Fibroblast of villous mesenchyme (primary cell): ENCODE measurements at places on chromosomes 1 and 21. TPM values are rescaled to one million over a fixed set of nuclear protein-coding genes. Genes with fewer than 3 reads are reported as not detected.
A peak's percentile ranks its signal among the peaks of the same experiment; 100 is the strongest.

The RGS8 gene
- not detected in 2 replicates for total RNA-seq

The E2F2 gene
- total RNA-seq, result 2.2 and 2.9 TPM in 2 replicates

The SLC1A7 gene
- total RNA-seq, result under 0.01 TPM in 2 replicates

The KCND3 gene
- total RNA-seq, result 1.3 and 1.7 TPM in 2 replicates

The CELA2B gene
- under 0.01 TPM in 1 of 2 replicates, not detected in the other for total RNA-seq

The TIAM1 gene
- total RNA-seq, result 0.32 and 0.43 TPM in 2 replicates

The OR6K3 gene
- total RNA-seq, result not detected in 2 replicates

The FYB2 gene
- total RNA-seq, result not detected in 2 replicates

The TRNP1 gene
- total RNA-seq, result 13.2 and 27.6 TPM in 2 replicates

GRCh38 chr21:37149411-37149810 lies 76.4 kb downstream of the TTC3 start:
- DNase-seq, result peak; percentile 94

DNA sequence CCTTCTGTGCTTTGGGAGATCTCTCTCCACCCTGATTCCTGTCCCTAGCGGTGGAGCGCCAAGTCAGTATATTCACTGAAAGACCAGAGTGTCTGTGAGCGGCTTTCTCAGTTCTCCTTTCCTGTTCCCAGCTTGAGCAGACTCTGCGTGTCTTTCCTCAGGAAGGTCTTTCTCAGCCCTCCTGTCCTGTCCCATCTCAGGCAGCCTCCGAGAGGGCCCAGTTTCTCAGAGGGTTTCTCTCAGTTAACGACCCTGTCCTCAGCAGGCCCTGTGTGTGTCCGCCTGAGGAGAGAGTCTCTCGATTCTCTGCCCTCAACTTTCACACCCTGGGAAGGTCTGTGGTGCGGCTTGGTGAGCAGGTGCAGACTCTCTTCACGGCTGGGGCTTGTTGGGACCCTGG lies 34.0 kb upstream of the CHIT1 start:
- DNase-seq, result no peak

DNA sequence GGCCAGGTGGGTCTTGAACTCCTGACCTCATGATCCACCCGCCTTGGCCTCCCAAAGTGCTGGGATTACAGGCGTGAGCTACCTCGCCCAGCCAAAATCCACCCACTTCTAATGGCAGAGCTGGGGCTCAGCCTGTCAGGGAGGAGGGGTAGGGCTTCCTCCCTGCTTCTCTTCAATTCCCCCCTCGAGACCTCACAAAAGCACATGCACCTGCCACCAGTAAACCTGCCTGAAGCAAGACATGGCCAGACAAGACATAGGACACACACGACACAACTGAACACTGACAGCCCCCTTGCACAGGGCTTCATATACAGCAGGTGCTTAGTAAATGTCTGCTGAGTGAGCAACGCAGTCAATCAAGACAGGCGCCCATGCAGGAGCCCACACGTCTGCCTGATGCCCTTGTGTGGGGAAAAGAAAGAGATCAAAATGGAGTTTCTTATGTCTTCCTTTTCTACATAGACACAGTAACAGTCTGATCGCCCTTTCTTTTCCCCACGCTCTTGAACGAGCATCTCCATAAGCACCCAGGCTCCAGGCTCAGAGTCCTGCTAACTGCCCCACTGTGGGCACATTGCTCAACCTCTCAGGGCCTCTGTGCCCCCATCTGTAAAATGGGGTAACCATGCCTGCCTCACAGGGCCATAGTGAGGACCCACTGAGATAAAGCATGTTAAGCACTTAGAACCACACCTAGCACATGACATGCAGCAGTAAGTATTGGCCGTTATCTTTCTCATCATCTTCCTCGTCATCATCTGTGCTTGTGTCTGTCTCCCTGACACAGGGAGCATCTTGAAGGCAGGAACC lies 8.8 kb downstream of the SDC3 start:
- DNase-seq, result no peak

DNA sequence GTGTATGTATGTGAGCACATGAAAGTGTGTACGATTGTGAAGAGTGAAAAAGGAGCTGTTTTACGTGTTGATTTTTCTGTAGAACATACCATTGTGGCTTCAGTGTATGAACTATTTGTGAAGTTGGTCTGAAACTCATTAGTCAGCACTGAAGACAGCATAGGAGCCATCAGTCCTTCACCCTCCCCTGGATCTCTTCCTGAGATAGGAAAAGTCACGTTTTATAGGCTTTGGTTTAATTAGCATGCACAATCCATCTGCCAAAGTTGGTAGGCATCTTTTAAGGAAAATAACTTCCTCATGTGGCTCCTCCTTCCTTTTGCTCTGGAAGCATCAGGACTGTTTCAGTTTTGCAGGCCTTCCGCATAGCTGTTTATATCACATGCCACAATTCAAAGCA lies 1.4 kb upstream of the RABIF start:
- DNase-seq, result no peak

- peak; percentile 91 for DNase-seq
These were observed at the start of gene GBP1 for GRCh38 chr1:89065079-89065868. Gene GBP1, minus strand, starts transcription at chr1:89065208. Its CDS starts 1,974 bp downstream, at chr1:89063234.

GRCh38 chr1:225601902-225602589 lies 50.9 kb downstream of the ENAH start:
- no peak for DNase-seq

- peak; percentile 53 for DNase-seq
These were observed at the start of gene CR1L for GRCh38 chr1:207644852-207645634. Gene CR1L, plus strand, starts transcription at chr1:207645133. Its CDS starts 101 bp downstream, at chr1:207645234.

GRCh38 chr1:20678599-20678998 lies 17.4 kb upstream of the DDOST start:
- DNase-seq, result no peak

DNA sequence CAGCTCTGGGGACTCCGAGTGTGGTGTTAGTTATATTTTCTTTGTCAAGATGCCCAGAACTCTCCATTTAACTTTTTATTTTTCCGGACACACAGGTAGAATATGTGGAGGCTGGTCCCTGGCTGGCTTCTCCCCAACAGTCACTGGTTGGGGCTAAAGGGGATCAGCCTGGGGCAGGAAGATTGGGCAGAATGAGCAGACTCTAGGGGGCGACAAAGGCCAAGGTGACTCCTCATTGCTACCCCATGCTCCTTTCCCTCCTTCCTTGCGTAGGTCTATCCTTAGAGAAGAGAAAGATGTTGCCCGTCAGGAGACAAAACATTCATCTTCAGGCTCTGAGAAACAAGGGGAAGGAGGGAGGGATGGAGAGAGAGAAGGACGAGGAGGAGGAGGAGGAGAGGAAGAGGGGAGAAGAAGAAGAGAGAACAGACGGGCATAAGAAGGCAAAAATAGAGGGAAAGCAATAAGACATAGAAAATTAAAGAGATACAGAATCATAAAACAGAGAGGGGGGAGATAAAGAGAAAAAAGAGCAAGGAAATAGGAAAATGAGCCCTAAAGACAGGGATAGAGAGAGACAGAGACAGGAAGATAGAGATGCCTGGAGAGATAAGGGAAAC lies 89.9 kb downstream of the FOXD2 start:
- no peak for DNase-seq

- peak; percentile 20 for DNase-seq
These were observed 45.6 kb upstream of the HFM1 start for GRCh38 chr1:91450260-91450659.

DNA sequence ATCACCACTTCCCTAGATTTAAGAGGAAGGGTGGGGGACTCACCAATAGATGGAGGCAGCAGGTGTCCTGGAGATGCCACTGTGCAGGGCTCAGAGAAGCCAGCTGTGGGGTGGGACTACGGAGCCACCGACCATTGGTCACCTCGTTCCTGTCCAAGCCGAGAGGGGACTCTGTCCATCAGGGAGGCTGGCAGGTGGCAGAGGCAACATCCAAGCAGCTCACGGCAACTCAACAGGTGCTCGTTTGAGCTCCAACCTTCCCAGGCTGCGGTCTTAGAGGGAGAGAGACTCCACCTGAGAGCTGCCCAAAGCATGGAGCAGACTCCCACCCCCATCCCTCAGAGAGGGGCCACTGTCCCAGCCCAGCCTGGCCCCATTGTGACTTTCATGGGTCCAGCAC lies 71.4 kb downstream of the IGSF21 start:
- DNase-seq, result no peak

DNA sequence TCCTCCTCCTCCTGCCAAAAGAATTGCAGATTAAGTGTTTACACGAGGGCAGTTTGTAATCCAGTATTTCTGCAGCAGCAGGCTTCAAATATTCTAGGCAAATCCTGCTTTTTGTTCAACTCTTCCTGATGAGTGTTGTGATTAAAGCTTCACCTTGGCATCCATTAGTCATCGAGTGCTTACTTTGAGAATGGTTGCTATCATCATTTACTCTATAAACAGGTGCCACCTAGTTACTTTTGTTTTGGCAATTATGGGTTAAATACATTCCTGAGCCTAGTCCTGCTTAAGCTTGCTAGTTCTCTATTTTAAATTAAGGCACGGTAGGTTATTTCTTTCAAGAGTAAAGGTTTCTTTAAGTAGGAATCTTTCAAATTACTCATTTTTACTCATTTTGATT lies 20.3 kb downstream of the PDC start:
- DNase-seq, result no peak

DNA sequence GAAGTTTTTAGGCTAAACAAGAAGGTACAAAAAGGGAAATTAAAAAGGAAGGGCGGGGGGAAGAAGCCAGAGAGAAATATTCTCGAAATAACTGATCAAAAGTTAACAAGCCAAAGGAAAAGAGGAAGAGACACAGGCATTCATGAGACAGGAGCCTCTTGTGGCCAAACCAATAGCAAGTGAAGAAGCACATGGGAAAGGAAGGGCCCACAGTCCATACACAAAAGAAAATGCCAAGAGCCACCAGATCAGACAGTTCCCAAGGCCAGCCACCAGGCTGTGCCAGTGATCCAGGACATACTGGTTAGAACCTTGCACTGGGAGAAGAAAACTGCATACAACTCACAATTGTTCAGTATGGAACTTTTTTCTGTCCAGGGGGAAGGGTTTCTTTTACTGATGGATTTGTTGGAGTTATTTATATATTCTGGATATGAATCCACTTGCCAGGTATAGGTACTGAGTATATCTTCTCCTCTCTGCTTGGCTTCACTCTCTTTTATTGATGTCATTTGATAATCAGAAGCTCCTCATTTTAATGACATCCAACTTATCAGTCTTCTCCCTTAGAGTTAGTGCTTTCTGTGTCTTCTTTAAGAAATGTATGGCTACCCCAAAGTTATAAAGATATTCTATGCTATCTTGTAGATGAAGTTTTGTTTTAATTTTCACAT lies 76.8 kb downstream of the CD46 start:
- peak; percentile 91 for DNase-seq

GRCh38 chr1:161001525-161001924 lies 19.4 kb downstream of the F11R start:
- DNase-seq, result peak; percentile 10

- DNase-seq, result no peak
These were observed 1.2 kb downstream of the HMGCS2 start for GRCh38 chr1:119767486-119767885.
